ENCODE measurements at places on chromosomes 3 and 15.

- no peak for DNase-seq
Measured at GRCh38 chr3:181431748-181432147, 280.0 kb upstream of the SOX2 start.

GRCh38 chr15:51883271-51883837, 53.9 kb downstream of the TMOD3 start:
- peak; percentile 92 for DNase-seq

GRCh38 chr3:61924090-61924735, 362.8 kb downstream of the PTPRG start:
- no peak for DNase-seq

DNA sequence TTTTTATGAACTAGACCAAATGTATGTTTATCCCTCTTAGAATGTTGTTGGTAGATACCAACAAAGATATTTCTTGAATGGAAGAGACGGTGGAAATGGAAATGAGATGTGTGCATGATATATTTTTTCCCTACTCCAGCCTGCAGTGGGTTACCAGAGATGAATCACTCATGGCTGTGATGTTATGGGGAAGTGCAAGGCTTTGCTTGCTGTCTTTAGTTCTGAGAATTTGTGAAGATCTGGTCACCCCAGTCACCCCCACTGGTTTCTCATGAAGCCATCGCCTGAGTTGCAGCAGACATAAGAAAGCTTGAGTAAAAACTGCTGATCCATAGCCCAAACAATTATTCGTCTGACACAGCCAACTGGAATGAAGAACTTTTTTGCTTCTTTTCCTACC, 78.1 kb upstream of the EOMES start:
- no peak for DNase-seq

Data from fibroblast of skin of back (primary cell).